Urinary bladder (tissue), 4 donors: ENCODE measurements at places on chromosomes 3 and 15.
A peak's percentile ranks its signal among the peaks of the same experiment; 100 is the strongest.

DNA sequence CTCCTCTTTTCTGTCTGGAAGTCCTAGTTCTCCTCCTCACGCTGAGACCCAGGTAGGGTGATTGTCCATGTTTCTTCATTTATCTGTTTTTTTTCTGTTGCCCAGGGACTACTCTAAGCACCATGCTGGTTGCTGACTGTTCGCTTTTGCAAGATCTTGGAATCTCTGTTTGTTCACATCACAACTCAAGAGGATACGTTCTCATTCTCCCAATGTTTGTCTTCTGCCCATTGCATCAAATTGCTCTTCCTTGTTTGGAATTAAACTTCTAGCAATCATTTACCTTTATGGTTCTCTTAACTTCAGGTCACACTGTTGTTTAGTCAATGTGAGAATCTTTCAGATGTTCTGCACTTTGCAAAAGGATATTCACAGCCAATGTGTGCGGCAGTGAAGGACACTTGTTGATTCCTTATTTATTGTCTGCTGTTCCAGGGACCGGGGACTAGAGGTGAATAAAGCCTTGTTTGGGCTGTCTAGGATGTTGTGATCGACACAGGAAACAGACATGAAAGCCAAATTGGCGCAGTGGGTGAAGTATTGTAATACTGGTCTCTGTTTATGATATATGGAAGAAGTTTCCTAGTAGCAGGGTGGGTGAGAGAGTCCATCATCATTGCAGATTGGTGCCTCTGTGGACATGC, 24.5 kb downstream of the LPP start:
- DNase-seq = no peak

DNA sequence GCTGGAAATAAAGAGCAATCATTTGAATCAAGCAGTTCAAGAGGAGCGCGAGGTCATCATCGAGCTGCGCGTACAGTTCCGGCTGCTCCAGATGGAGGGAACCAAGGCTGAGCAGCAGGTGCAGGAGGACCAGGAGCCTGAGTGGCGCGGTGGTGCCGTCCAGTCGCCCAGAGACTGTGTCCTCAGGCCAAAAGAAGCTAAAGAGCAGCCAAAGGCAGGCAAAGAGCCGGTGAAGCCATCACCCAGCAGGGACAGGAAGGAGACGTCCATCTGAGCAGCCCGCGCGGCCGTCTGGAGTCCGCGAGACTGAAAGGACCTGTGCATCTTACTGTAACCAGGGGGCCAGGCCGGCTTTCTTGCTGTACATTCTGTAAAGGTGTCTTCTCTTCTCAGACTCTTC, 277.2 kb upstream of the TTC14 start:
- no peak for DNase-seq

DNA sequence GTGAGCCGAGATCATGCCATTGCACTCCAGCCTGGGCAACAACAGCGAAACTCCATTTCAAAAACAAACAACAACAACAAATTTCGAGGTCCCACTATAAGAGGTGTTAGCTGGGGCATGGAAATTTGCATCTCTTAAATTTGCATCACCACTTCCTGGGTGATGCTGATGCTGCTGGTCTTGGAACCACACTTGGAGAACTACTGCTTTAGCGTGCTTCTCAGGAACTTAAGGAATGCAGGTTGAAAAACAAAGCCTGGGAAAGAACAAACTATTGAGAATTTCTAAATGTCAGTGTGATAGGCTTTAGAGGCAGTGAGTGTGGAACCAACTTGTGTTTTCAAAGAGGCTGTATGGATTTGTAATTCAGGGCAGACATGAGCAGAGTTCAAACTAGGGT, 858.4 kb upstream of the ARPP21 start:
- DNase-seq = no peak

- DNase-seq = no peak
Measured at GRCh38 chr3:23497156-23497555, 294.0 kb downstream of the UBE2E2 start.

- DNase-seq = no peak
Measured at GRCh38 chr3:5232570-5232969, 45.1 kb downstream of the EDEM1 start.

GRCh38 chr15:63060699-63061098, 18.2 kb downstream of the TPM1 start:
- DNase-seq = no peak

DNA sequence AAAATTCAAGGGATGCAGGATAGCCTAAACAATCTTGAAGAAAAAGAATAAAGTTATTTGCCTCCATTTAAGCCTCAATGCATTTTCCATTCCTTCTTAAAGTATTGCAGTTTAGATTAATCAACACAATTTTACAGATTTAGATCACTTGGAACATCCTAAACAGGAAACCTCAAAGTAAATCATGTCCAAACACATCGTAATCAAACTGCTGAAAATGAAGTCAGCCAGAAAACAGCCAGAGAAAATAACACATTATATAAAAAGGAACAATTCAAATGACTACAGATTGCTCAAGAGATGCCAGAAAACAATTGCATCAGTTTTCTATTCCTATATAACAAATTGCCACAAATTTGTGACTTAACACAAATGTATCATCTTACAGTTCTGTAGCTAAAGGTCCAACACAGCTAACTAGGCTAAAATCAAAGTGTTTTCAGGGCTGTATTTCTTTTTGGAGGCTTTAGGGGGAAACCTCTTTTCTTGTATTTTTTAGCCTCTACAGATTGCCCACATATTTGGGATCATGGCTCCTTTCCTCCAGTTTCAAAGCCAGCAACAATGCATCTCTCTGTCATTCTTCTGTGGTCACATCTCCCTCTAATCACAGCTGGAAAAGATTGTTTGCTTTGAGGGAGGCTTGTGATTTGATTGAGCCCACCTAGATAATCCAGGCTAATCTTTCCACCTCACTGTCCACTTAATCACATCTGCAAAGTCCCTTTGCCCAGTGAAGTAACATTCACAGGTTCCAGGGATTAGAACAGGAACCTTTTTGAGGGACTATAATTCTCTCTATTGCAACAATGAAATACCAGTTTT, 543.3 kb upstream of the UBE2E2 start:
- no peak for DNase-seq

DNA sequence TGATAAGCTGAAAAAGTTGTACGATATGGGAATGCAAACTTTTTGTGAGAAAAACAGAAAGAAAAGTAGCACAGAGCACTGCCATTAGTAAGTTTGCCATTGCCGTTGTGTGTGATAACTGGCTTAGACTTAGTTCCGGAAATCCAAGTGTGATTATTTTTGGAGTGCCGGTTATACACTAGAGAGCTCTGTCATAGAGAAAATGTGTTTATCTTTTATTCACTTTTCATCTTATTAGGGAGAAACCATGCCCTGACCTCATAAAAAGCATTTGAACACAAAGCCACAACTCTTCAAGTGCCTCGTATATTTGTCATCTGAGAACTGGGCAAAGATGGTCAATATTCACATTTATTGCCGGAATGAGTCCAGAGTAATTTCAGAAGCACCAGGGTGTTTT, 36.1 kb downstream of the CTDSPL start:
- no peak for DNase-seq

- no peak for DNase-seq
Measured at GRCh38 chr15:34647569-34648293, 64.3 kb upstream of the GOLGA8B start.

DNA sequence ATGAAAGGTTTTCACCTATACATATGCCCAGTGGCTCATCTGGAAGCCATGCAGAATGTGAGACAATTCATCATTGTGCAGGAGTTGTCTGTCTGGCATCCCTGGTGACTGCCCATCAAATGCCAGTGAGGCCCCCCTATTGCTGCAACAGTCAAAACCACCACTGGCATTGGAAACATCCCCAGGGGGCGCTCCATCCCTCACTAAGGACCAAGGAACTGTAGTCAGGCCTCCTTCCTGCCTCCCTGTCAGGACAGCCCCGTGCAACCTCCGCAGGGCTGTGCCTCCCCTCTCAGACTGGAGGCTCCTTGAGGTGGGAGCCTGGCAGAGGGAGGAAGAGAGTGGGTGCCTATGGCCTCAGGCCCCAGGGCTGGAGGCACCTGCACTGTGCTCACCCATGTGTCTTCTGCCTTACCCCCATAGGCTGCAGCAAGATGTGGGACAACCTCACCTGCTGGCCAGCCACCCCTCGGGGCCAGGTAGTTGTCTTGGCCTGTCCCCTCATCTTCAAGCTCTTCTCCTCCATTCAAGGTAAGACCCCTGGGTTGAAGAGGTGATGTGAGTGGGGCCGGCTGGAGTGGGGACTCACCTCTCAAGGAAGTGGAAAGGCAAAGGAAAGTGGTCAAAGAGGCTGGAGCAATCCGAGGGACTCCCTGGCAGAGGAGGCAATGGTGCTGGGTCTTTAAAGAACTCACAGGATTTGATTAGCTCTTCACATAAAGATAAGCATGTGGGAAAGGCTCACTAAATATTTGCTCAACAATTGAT, 16.5 kb downstream of the VIPR1 start:
- DNase-seq = no peak

- no peak for DNase-seq
Measured at GRCh38 chr3:195255176-195255500, 15.8 kb downstream of the XXYLT1 start.

GRCh38 chr15:67979281-67979680, 74.8 kb upstream of the PIAS1 start:
- no peak for DNase-seq

DNA sequence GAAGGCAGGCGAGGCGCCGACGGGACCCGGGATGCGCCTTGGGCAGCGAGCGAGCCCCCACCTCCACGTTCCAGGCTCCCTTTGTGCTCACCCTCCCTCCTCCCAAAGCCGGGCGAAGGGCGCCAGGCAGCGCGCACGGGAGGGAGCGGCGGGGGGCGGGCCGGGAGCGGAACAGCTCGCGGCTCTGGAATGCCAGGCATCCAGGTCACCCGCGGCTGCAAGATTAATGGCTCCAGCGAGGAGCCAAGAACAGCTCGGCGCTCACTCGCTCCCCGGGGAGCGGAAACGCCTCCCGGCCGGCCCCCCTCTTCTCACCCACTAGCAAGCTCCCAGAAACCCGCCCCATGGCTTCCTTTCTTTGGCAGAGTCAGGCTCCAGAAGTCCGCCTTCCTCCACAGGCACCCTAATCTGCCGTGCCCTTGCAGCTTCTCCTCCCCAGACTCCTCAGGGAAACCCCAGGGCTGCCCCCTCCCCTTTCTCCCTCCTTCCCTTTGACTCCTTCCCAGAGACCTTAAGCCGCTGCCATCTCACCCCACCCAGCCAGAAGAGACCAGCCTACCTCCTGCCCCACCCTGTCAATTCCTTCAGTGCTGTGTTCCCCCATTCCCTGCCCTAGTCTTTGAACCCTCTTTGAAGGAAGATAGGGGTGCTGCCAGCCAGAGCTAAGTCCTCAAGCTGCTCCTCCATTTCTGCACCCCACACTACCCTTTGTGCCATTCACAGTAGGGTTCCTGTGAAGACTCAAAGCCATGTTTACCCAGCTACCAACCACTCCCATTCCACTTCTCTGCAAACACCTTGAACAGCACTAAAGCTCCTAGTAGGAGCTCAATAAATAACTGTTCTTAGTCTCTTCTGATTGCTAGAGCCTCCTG, 9.9 kb downstream of the AMOTL2 start:
- peak; percentile 87 for DNase-seq

DNA sequence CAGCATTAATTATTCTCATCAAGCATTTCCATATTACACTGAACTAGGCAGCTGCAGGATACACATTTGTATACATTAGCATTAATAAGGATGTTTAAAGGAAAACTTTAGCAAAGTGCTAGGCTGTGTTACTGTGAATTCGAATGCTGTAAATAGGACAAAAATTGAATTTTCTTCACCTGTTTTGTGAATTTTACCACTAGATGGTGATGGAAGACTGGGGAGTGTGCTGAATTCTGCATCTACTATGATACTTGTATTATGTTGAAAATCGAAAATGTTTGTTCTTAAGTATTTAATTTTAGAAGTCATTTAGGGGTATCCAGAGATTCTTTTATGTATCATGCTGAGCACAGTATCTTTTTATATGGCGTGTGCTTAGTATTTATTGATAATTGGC, 12.3 kb upstream of the P2RY14 start:
- DNase-seq = no peak

- no peak for DNase-seq
Measured at GRCh38 chr3:147962408-147963164, 553.4 kb downstream of the ZIC1 start.

DNA sequence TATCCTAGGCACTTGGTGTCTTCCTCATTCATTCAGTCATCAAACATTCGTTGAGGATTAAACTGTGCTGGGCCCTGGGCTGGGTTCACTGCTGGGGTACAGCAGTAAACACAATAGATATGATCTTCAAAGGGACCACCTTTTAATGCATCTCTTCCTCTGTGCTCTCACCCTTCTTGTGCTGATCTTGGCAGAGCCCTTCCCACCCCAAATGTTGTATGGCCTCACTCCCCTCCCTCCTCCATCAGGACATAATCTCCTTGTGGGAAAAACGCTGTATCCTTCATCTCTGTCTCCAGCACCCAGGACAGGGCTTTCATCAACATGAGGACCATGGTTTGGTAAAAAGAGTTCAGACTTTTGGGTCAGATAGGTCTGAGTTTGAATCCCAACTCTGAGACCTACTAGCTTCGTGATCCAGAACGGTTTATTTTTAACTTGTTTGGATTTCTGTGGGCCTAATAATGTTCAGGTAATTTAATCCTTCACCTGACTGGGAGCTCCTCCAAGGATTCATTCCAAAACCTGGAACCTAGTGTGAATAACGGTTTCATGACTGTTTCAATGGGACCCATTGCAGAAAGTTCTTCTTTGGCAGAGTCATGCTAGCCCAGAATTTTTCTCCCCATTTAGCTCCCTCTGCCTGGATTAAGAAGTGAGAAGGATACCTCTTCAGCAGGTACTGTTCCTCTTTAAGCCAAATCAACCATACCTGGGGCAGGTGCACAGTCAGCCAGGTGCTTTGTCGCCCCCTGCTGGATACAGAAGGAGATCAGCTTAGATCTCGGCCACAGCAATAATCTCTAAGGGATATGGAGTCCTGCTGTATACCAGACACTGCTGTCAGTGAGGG, 5.2 kb upstream of the WNT7A start:
- no peak for DNase-seq

DNA sequence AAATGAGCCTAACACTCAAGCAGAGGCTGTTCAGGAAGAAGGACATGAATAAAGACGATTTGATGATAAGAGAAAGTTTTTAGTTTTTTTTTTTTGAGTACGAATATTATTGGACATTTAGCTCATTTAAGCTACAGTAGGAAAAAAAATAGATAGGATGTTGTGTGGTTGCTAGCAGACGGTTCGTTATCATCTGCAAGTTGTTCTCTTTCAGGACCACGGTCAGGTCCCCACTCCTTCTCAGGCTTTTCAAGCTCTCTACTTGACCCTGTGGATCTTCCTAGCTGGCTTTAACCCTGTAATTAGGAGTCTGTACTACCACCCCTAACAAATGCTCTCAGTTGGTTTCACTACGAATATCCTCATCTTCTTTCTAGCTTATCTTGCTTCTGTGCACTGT, 1.1 kb downstream of the KCNH8 start:
- no peak for DNase-seq

- DNase-seq = no peak
Measured at GRCh38 chr15:74635228-74635627, 19.6 kb downstream of the CLK3 start.

- DNase-seq = no peak
Measured at GRCh38 chr3:158465074-158465473, 105.9 kb upstream of the MLF1 start.

DNA sequence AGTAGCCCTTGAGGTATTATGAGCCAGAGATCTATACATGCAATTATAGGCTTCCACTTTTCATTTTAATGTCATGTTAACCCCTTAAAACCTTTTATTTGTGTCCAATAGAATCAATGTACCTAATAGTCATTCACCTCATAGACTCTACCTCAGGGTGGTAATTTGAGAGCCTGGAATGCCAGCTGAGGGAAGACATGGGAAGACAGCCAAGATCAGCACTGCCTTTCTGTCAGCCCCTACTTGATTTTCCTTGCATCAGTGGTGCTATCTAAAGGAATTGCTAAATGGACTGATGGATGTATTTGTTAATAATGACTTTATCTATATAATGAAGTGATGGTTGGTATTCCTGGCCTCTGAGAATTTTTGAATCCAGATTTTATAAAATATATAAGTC, 113.3 kb upstream of the GBE1 start:
- no peak for DNase-seq
